ENCODE measurements at places on chromosomes 4 and X.

DNA sequence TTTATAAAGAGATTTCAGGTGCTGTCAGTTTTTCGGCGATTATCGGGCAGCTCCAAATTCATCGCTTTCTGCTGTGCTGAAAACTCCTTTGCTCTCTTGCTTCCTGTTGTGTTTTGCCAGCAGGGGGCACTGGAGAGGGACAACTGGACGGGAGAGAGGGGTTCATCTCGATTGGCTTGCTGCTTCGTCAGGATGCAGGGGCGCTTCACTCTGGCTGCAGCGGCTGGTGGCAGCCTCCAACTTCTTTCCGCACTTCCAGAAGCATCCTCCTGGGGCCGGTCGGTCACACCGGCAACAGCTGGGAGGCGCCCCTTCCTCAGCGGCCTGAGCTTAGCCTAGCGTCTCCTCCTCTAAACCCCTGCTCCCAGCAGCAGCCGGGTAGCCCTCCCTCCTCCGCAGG is 29.5 kb downstream of the MSL3 start:
- no peak for DNase-seq

- no peak for DNase-seq
These were observed 61.3 kb downstream of the ENPP6 start for GRCh38 chr4:184156163-184156920.

DNA sequence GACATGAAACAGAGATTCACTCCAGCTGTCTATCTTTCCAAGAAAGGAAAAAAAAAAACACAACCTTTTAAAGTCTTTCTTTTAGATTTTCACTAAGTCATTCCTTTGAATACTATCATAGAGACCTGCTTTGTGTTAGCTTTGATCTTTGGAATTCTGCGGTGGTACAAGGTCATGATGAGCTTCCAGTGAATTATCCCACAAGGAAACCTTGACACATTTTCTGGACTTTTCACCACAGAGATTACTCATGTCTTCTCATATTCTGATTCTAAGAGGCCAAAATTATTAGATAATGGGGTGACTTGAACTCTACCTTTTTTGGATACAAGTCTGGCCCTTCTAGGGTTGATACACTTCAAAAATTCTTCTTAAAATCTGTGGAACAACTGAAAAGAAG is 201.6 kb downstream of the PACRGL start:
- no peak for DNase-seq

DNA sequence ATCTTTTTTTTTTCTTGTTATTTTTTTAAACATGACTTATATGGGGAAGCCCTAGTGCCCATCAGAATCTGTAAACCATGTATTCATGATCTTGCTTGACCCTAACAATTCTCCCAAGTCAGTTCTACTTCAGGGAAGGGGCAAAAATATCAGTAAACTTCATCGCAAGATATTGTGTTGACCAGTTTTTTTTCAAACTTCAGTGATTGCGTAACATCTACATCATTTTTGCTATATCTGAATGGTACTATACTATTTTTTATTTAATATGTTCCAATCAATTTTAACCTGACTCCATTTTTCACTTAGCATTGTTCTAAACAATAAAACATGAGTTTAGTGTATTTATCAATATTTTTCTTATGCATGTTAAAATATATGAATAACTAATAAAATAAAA is 221.2 kb downstream of the NKX6-1 start:
- DNase-seq, result no peak

GRCh38 chr4:133498149-133498548 is 349.1 kb downstream of the PCDH10 start:
- DNase-seq, result no peak

- no peak for DNase-seq
These were observed 23.4 kb upstream of the PRPS2 start for GRCh38 chrX:12767856-12768255.

DNA sequence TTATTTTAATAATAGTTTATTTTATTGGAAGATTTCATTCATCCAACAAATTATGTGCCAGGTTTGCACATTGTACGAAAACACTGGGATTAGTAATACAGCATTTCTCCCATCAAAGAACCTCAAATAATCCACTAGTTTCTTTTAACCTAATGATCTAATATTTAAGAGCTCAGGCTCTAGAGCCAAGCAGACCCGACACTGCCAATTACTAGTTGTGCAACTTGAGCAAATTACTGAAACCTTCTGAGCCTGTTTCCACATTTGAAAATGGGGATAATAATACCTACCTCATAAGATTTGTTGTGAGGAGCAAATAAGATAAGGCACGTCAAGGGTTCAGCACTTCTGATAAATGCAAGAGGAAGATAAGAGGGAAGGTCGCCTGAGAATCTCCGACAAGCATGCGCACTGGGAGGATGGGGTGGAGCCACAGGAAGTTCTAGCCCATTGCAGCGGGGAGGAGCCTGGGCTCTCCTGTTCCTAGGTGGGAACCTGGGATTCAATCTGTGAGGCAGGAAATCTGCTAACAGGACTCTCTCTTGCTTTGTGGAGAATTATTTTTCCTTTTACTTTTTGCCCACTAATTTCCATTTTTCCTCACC is 141.5 kb upstream of the SMAD1 start:
- no peak for DNase-seq

GRCh38 chr4:173538148-173538908 is 8.3 kb upstream of the HAND2 start:
- no peak for DNase-seq

DNA sequence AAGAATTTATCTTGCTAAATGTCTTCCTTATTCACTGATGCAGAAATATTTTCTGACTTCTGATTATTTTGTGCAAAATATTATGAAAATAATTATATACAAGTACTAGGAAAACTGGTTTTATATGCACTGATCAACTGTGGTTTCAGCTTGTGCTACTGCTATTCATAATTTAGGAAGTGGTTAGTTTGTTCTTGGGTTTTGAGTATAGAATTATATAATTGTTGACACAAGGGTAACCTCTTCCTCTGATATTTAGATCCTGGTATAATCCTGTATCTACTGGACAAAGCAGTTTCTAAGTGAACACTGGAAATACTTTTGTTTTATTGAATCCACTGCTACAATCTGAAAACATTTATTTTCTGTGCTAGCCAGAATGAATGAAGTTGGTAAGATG is 182.8 kb downstream of the PDGFC start:
- no peak for DNase-seq

DNA sequence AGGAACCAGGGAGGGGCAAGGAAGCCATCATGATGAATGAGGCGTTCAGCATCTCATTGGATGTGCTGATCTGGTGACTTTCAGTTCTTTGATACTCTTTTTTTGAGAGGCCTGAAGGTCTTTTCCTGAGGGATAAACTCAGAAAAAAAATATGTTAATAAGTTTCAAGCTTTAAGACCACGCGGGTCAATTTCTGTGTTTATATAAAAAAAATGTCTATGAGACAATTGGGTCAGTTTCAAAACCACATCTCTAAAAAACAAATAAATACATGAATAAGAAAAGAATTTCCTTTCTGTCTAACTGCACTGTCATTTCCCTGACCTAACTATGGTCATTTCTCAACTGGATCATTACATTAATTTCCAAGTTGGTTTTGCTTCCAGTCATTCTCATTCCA is 62.6 kb downstream of the TRIML1 start:
- no peak for DNase-seq

Data from NCI-H524 (cell line).